ENCODE measurements at places on chromosomes 11 and 22.
A peak's percentile ranks its signal among the peaks of the same experiment; 100 is the strongest.

GRCh38 chr11:66844496-66845142 is 1.4 kb downstream of the RCE1 start:
- no peak for DNase-seq

- DNase-seq, result no peak
These were observed 24.8 kb downstream of the RNF169 start for GRCh38 chr11:74773476-74773875.

GRCh38 chr11:78312712-78313111 is 104.9 kb downstream of the GAB2 start:
- DNase-seq, result no peak

DNA sequence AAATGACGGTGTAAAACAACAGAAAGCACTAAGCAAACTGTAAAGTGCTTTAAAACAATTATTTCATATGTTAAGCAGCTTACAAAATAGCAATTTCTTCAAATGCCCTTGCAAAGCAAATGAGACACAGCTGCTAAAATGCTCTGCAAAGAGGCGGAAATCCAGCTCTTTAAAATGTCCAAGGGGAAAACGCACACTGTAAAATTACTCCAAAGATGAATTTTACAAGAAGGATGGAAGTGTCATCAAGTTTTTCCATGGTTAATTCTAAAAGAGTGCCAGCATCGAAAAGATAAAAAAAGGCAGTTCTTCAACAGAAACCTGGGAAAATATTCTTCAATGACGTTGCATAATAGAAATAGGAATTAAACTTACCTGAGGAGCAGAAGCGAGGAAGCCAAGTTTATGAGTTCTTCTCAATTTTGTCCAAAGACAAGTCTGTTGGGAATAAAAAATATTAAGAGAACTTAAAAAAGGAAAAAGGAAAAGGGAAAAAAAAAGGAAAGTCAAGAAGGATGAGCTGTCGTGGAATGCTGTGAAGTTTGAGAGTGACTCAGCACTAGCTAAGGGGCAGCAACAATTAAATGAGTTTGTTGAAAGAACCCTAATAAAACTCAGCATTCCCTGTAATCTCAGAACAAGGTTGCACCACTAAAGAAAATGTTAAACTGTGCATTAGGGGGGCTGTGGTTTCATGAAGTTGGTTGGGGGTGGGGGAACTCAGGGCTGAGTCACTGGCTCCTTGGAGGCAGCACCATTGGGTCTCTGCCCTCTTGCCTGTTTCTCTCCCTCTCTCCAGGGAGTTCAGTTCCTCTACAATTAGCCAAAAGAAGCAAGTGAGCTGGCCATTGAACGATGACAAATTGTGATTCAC is 64.2 kb upstream of the BLID start:
- DNase-seq, result peak; percentile 99

DNA sequence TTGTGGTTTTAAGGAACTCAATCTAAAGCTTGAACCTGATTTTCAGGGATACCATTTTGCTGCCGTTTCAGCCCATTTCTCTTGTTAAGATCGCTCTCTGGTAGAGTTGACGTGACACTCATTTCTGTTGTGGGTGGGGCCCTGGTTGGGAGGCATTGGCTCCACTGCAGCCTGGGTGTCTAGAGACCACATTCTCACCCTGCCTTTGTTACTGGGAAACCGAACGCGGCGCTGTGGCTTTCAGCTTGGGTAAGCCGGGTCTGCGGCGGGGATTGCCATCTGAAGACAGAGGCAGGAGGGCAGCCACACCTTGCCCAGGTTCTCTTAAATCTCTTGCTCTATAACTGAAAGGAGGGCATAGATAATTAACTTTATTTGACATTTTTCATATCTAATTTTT is 3.2 kb downstream of the EHF start:
- DNase-seq, result no peak

DNA sequence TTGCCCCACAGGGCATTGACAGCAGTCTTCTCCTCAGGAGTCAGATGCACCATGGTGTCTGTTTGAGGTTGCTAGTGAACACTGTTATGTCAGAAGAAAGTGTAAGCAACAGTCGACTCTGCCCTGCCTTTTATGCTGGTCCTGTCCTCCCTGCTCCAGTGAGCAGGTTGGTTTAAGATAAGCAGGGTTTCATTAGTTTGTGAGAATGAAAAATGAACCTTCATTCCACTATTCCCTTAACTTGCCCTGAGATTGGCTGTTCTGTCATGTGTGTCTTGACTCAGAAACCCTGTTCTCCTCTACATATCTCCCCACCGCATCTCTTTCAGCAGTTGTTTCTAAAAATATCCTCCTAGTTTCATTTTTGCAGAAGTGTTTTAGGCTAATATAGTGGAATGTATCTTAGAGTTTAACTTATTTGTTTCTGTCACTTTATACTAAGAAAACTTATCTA is at the start of gene HBD:
Gene HBD, minus strand, starts transcription at position 103 of the 454 bp plus-strand sequence. Its CDS starts 50 bp downstream, at position 53.
- no peak for DNase-seq

DNA sequence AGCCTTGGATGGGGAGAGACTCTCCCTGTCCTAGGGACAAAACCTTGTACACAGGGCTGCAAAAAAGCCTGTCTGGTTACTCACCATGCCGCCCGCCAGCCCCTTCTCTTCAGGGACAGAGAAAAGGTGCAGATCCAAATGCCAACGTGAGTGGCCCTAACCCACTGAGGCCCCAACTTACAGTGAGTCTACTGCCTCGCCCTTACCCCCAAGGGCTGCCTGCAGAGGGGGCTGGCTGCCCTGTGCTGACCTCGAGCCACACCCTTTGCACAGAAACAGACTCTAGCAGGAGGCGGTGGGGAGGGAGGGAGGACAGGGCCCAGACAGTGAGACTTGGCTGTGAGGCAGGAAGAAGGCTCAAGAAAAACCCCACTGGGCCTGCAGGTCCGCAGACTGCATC is 13.6 kb upstream of the CHST1 start:
- no peak for DNase-seq

GRCh38 chr22:38435010-38435409 is 20.0 kb downstream of the KCNJ4 start:
- no peak for DNase-seq

DNA sequence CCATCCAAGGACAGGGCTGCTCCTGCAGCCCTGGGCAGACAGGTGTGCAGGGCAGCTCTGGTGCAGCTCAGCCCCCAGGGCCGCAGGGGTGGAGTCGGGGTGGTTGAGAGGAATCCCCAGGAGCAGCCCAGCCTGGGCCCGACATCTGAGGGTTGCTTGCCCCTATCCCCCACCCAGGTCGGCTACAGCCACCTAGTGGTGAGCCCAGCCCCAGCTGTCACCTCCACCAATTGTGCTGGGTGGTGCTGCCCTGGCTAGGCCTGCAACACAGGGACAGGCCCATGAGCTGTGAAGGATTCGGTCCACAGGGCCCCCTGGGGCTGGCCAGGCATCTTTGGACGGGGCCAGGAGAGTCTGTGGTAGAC is 29.6 kb downstream of the RTN4R start:
- no peak for DNase-seq

DNA sequence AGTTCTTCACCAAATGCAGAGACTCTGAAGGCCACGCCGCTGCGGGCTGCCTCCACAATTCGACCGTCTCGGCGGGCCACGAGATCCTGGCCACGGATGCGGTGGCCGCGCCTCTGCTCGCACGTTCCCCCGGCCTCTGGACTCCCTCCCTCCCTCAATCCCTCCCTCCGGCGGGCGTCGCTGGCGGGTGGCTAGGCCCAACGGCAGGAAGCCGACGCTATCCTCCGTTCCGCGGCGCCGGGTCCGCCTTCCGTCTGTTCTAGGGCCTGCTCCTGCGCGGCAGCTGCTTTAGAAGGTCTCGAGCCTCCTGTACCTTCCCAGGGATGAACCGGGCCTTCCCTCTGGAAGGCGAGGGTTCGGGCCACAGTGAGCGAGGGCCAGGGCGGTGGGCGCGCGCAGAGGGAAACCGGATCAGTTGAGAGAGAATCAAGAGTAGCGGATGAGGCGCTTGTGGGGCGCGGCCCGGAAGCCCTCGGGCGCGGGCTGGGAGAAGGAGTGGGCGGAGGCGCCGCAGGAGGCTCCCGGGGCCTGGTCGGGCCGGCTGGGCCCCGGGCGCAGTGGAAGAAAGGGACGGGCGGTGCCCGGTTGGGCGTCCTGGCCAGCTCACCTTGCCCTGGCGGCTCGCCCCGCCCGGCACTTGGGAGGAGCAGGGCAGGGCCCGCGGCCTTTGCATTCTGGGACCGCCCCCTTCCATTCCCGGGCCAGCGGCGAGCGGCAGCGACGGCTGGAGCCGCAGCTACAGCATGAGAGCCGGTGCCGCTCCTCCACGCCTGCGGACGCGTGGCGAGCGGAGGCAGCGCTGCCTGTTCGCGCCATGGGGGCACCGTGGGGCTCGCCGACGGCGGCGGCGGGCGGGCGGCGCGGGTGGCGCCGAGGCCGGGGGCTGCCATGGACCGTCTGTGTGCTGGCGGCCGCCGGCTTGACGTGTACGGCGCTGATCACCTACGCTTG is at the start of gene FUT4:
Gene FUT4, plus strand, starts transcription at position 227 of the 951 bp plus-strand sequence. Its CDS starts 213 bp downstream, at position 440.
- DNase-seq, result peak; percentile 81

DNA sequence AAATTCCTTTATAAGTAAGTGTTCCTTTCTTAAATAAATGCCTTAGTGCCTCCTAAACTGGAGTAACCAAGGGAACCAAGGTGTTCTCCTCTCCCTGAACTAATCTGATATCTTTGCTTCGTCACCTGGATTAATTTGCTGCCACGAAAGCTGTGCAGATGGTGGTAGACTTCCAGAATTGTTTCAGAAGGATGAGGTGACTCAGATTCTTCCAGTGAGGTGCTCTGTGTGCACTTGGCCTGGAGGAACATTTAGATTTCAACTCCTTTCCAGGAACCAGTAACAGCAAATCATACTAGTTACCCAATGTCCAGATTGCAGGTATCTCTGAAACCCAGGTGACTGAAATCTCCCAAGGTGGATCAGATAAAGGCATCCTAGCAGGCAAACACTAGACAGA is 181.9 kb downstream of the FAT3 start:
- no peak for DNase-seq

DNA sequence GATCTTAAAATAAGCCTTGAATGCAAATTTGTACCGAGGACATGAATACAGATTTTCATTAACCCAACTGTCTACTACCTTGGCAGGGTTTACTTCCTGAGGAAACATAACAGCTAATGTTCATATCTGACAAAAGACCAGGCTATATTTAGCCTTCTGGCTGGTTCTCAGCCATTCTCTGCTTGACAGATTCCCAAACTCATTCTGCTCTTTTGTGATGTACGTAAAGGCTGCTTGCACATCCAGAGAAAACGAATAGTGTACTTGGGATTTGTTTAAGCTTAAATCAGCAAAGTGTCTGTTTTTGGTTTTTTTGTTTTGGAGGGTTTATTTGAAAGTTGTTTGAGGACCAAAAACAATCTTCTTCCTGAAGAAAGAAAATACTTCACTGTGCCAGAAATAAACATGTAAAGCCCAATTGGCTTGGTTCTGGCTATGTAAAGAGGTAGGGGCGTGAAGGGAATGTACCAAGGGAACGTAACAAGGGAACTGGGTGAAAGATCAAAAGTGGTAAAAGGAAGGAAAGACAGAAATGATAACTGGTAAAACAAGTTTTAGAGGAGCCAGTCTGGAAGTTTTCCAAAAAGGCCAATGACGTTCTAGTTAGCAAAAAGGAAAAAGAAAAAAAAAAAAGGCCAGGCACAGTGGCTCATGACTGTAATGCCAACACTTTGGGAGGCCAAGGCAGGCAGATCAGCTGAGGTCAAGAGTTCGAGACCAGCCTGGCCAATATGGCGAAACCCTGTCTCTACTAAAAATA is 21.4 kb upstream of the CRTAM start:
- DNase-seq, result peak; percentile 46

- no peak for DNase-seq
These were observed 11.8 kb downstream of the MUC2 start for GRCh38 chr11:1086171-1087102.

- no peak for DNase-seq
These were observed 974.2 kb downstream of the JRKL start for GRCh38 chr11:97364047-97364446.

- no peak for DNase-seq
These were observed 2.0 kb downstream of the OR52W1 start for GRCh38 chr11:6200975-6201374.

DNA sequence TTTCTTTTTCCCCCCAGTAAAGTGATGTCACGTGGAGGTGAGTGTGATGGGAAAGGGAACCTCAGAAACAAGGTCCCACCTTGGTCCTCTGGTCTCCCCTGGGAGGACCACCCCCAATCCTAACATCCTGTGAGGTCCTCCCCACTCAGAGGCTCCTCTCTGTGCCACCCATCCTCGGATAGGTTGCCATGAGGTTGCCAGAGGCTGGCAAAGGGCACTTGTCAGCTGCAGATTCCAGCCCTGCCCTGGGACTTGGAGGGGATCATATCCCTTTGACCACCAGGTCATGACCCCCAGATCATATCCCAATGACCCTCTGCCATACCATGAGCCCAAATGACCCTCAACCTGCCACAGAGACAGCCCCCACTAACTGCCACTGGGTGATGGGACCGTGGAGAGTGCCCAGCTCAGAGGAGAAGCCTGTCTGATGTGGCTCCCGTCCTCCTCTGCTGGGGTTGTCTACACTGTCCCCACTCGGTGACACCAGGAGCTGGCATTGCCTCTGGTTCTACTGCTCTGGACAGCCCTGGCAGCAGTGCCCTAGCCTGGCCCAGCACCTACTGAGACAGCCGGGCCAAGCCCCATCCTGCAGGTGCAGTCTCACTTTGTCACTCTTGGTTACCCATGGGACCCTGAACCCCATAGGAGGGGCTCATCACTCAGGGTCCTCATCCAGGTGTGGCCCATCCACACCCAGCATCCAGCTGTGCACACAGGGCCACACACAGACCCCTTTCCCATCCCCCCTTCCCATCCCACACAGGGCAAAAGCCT is 90.2 kb upstream of the KCNQ1OT1 start:
- no peak for DNase-seq

DNA sequence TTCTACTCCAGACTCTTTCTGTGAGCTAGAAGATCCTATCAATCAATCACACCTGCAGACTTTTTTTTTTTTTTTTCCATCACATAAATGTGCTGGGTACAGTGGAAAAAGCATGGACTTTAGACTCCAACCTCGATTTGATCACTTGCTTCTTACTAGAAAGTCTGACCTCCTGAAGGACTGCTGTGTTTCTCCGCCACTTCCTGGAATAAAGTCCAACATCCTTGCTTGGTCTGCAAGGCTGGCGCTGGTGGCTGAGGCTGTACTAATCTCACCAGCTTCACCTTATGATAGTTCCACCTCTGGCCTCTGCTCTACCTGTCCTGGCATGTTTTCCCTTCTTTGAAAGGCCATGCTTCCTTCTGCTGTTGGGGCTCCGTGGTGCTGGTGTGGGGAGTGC is 60.9 kb upstream of the SESN3 start:
- no peak for DNase-seq

GRCh38 chr11:112584672-112585071 is 324.0 kb upstream of the PLET1 start:
- DNase-seq, result no peak
